Activated CD4-positive, alpha-beta T cell treated with anti-CD3 and anti-CD28 coated beads, Interleukin-2, amount 50 U/mL, for 16 hours (primary cell): ENCODE measurements at places on chromosomes 1 and 21.
A peak's percentile ranks its signal among the peaks of the same experiment; 100 is the strongest.

- DNase-seq, result peak; percentile 60
Observed at GRCh38 chr1:226736908-226737818, 1.9 kb downstream of the ITPKB start.

DNA sequence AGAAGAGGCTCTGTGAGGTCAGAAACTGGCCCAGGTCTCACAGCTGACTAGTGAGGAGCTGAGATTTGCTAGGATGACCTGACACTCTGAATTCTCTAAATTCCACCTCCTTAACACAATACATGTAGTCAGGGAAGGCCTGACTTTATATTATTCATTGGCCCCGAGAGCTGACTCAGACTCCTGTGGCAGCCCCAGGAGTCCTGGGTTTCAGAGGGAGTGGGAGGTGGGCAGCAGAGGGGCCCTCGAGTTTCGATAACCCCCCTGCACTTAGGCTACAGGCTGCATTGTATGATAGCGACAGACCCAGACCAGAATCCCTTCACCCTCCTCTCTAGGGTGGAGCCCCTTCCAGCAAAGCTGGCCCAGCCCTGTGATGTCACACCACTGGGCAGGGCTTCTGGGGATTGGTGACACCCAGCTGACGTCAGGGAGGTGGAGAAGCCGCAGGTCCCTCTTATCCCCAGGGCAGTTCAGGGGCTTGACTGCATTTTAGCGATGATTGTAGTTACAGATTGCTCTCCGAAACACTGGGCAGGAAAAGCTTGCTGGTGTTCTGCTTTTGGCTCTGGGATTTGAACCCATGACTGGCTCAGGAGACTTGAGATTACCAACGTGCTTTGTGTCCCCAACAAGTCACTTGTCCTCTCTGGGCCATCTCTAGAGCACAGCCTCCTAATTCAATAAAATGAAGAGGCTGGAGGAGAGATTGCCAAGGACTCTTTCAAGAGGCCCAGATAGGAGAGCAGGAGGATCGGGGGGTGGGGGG, 17.0 kb upstream of the GPR37L1 start:
- no peak for DNase-seq

DNA sequence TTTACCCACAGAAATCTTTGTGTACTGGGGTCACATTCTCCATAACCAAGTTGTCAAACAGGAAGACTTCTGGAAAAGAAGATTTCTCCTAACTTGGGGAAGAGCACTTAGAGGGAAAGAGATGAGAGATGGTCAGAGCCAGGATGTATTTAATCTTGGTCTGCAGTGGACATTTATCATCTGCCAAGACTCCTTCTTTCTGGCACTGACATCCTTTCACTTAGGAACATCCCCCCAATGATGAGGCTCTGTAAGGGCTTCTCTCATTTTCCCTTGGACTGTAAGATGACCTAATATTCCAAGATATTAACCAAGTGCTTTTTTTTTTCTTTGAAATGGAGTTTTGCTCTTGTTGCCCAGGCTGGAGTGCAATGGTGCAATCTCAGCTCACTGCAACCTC, 39.3 kb upstream of the IGSF3 start:
- DNase-seq, result no peak

- DNase-seq, result no peak
Observed at GRCh38 chr1:58883037-58883887, 99.4 kb upstream of the JUN start.

DNA sequence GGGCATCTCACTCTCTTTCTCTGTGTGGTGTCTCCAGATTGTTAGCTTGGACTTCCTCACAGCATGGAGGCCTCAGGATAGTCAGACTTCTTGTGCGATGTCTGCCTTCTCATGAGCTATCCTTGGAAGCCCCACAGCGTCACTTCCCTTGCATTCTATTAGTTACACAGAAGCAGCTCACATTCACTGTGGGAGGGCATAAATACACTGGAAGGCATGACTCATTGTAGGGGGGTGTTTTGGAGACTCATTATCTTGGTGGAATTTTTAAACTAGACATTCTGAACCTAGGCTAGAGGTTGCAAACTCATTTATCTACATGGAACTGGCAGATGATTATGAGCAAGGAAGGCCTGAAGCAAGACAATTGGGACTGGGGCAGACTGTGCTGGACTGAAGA, 21.4 kb upstream of the FASLG start:
- no peak for DNase-seq

GRCh38 chr21:14962217-14962616, 102.6 kb downstream of the NRIP1 start:
- DNase-seq, result no peak

DNA sequence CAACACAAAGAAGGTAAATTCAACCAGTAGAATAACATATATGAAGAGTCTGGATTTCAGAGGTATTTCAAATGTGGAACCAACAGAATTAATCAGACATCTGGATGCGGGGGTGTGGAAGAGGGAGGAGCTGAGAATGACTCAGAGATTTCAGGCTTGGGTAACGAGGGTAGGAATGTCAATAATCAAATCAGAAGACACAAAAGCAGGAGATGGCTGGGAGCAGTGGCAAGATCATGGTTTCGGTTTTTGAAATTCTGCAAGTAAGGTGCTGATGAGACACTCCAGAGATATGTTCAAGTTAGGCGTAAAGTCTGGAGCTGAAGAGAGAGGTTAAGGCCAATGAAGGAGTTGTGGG, 64.0 kb downstream of the PLPPR5 start:
- no peak for DNase-seq

GRCh38 chr1:170012920-170013319, 61.6 kb downstream of the KIFAP3 start:
- no peak for DNase-seq

DNA sequence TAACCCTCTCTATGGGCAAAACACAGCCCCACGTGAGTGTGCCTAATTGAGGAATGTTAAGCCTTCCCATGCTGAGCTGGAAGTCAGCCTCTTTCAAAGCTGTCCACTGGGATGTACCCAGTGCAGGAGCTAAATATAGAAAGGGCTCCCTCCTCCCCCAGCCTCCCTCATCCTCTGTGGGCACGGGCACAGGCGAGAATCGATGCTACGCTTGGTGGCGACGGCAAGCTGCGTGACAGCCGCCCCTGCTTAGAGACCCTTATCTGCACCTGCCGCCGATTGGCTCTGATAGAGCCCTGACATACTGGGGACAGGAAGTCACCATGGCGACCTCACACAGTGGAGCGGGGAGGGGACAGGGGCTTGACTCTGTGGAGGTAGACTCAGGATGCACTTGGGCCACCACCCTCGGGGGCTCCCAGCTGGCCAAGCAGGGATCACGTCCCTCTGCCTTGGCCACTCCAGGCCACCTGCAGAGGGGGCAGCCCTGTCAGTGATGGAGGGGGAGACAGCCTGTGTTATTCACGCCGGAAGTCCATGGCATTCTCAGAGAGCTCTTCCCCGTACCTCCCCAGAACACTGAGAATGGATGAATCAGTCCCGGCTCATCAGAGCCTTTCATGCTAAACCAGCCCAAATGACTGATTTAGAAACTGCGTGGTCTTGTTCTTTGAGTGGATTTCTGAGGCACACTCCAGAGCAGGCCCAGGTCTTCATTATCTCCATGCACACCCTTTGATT, 84.8 kb downstream of the KCND3 start:
- DNase-seq, result peak; percentile 81

GRCh38 chr1:167409183-167409582, 109.1 kb downstream of the CD247 start:
- no peak for DNase-seq

- no peak for DNase-seq
Observed at GRCh38 chr1:17545356-17545755, 5.9 kb downstream of the ARHGEF10L start.

DNA sequence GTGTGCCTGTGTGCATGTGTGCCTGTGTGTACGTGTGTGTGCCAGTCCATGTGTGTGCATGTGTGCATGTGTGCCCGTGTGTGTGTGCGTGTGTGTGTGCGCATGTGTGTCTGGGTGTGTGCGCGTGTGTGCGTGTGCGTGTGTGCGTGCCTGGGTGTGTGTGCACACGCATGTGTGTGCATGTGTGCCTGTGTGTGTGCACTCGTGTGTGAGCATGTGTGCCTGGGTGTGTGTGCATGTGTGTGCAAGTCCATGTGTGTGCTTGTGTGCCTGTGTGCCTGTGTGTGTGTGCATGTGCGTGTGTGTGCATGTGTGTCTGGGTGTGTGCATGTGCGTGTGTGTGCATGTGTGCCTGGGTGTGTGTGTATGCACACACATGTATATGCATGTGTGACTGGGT, 28.7 kb upstream of the COL6A2 start:
- DNase-seq, result no peak

DNA sequence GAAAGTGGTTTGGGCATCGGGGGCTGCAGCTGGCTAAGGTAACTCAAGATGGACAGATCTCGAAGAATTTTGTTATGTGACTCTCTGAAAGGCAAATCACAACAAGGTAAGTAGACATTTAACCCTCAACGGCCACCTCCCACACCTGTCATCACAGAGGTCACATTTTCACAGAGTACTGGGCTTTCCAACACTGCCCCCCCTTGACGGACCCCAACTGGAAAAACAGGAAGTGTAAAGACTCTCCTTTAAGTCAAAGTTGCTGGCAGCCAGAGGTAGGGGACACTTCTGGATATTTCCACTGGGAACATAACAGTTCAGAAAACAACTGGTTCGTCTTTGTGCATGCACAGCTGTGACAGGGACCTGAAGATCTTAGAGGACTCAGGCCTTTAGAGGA, 22.3 kb downstream of the NOL9 start:
- no peak for DNase-seq

- DNase-seq, result no peak
Observed at GRCh38 chr1:157353546-157353945, 198.8 kb downstream of the FCRL5 start.

GRCh38 chr1:30101487-30102227, 621.7 kb downstream of the MATN1 start:
- DNase-seq, result no peak

GRCh38 chr1:244161236-244161510, 110.1 kb downstream of the ZBTB18 start:
- no peak for DNase-seq

GRCh38 chr21:31675960-31676359, 16.5 kb downstream of the SOD1 start:
- no peak for DNase-seq

DNA sequence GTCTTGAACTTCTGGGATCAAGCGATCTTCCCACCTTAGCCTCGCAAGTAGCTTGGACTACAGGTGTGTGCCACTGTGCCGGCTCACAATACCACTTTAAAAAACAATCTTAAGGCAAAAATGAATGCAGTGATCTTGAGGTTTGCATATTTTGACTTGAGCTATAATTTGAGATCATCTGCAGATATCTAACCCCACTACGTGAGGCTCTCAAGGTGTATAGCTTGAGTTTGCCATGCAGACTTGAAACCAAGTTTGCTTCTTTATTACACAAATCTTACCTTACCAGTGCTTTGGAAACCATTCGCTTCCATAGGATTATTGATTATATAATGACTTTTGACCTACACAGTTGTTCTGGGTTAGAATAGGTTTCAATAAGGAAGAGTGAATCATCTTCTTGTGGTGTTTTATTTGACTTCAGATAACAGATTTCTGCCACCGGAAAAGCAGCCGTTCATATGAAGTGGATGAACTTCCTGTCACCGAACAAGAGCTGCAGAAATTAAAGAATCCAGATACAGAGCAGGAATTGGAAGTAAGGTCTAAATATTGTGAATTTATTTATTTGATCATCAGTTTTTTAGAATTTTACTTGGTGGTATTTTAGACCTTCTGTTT, 155.1 kb downstream of the VPS13D start:
- DNase-seq, result peak; percentile 69

DNA sequence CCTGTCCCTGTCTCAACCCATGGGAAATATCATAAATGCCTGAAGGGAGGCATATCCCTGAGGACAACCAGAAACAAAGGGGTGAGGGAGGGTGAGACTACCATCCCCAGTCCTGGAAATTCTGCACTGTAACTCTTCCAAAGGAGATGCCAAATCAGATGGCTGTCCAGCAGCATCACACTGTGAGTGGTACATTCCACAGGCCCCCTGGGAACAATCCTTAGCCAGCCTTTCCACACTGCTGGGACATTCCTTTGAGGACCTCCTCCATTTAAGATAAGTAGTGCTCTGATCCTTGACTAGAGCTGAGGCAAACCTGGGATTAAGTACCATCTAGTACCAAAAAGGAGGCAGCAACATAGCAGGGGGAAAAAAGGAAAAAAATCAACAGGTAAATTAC, 10.7 kb downstream of the IVL start:
- no peak for DNase-seq

GRCh38 chr1:30715216-30715615, 8.2 kb downstream of the MATN1 start:
- DNase-seq, result peak; percentile 16

DNA sequence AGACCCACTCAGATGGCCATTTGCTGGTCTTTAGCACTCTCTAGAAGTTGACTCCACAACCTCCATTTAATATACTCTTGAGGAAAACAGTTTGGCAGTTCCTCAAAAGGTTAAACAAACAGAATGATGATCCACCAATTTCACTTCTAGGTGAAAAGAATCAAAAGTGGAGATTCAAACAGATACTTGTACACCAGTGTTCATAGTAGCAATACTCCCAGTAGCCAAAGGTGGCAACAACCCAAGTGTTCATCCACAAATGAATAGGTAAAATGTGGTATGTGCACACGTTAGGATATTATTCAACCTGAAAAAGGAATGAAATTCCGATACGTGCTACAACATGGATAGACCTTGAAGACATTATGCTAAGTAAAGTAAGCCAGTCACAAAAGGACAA, 6.3 kb downstream of the PRCC start:
- peak; percentile 56 for DNase-seq

DNA sequence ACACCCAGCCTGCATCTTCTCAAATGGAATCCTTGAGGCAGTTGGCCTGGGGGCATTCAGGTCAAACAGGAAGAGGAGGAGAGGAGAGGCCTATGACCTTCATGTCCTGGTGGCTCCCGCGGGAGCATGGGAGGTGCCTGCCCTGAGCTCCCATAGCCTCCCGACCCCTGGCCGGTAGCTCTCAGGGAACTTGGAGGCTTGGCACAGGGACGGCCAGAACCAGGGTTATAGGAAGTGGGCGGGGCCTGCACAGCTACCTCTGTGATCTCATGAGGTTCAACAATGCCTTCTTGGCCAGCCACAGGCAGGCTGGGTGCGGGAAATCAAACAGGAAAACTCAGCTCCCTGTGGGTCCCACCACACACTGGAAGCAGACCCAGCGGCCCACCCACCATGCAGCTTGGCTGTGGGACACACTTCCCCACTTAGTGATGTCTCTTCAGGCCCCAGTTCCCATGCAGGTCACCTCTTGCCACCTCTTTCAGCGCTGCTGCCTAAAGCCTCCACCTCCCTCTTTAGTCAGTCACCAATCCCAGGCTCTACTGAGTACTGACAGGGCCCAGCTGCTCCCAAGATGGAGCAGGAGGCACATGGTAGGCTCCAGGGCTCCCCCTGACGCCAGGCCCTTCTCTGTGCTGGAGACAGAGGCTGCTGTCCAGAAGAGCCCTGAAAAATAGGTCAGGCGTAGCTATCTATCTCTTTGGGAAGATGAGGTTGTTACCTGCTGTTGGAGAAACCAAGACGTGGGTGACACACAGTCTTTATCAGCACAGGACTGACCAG, at the start of gene SLFNL1:
SLFNL1 (minus strand) TSS at position 200 of the 783 bp plus-strand sequence. CDS start 1,065 bp downstream, outside the sequence.
- DNase-seq, result no peak

DNA sequence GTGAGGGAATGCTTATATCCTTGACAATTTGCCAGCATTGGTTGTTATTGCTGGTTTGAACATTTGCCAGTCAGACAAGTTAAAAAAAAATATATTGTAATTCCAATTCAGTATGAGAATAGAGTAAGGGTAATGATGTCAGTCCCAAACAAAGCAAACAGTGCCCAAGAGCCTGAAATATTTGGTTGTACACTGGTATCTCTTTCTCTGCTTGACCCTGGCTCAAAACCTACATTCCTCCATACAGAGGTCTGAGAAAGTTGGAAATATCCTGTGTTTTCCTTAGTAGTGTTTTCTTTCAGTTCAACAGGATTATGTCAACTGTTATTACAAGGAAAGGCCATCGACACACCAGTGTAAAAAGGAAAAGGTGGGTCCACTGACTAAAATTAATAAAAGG, 145.6 kb downstream of the MRPL39 start:
- DNase-seq, result no peak
